Ascending aorta (tissue), 2 donors: ENCODE measurements at places on chromosomes 6 and 20.

GRCh38 chr6:37021356-37022129 is 16.1 kb downstream of the FGD2 start:
- no peaks in the 10 kb centered on the region for H3K4me1 ChIP-seq
- DNase-seq = no peak
- no peaks in the 10 kb centered on the region for H3K27me3 ChIP-seq

GRCh38 chr6:137823826-137824555 is 43.1 kb upstream of the TNFAIP3 start:
- DNase-seq = peak; percentile 50
- no peaks in the 10 kb centered on the region for H3K27me3 ChIP-seq
- no peak overlapping the region for H3K4me3 ChIP-seq
- no peaks in the 10 kb centered on the region for H3K36me3 ChIP-seq
- no peaks in the 10 kb centered on the region for H3K4me1 ChIP-seq

GRCh38 chr6:55009131-55009530 is 162.6 kb downstream of the FAM83B start:
- no peak overlapping the region for H3K4me3 ChIP-seq
- H3K27me3 ChIP-seq = no peaks in the 10 kb centered on the region
- no peak overlapping the region for H3K27ac ChIP-seq
- DNase-seq = no peak

DNA sequence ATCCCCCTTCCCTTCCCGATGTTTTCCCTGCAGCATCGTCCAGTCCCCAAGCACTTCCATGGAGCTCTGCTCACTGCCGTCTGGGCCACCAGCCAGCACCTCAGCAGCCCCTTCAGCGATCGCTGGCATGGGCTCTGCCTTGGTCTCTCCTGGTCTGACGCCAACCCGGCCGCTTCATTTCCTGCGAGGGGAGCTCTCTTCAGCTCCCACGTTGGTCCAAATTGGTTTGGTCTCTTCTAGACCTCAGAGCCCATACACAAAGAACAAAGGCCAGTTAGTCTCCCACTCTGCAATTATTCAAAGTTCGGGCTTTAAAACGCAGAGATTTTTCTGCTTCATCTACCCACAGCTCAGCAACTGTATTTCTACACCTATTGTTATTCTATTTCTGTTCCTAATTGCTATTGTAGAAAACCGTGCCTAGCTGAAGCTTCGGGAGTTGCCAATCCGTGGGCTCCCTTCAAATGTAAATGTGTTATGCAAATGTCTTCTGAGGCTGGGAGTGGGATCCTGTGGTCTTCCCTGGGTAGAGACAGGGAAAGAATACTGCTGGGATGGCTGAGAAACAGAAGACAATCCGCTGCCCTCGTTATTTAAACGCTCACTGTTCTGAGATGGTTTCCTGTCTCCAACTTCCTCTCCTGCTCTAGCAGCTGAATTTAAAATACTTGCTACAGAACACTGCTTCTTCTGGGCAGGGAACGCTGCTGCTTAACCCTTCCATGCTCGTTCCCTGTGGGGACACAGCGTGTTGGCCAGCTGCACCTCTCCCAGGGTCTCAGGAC is 154.2 kb upstream of the QKI start:
- H3K27me3 ChIP-seq = no peaks in the 10 kb centered on the region
- DNase-seq = no peak
- peak overlapping the region; percentile 41 for H3K4me3 ChIP-seq
- peaks cover 9% of the 10 kb centered on the region for H3K4me1 ChIP-seq
- no peaks in the 10 kb centered on the region for H3K36me3 ChIP-seq

- no peak overlapping the region for H3K27ac ChIP-seq
- H3K27me3 ChIP-seq = no peaks in the 10 kb centered on the region
- no peaks in the 10 kb centered on the region for H3K36me3 ChIP-seq
- DNase-seq = no peak
Observed at GRCh38 chr20:22507240-22507961, 77.0 kb downstream of the FOXA2 start.

DNA sequence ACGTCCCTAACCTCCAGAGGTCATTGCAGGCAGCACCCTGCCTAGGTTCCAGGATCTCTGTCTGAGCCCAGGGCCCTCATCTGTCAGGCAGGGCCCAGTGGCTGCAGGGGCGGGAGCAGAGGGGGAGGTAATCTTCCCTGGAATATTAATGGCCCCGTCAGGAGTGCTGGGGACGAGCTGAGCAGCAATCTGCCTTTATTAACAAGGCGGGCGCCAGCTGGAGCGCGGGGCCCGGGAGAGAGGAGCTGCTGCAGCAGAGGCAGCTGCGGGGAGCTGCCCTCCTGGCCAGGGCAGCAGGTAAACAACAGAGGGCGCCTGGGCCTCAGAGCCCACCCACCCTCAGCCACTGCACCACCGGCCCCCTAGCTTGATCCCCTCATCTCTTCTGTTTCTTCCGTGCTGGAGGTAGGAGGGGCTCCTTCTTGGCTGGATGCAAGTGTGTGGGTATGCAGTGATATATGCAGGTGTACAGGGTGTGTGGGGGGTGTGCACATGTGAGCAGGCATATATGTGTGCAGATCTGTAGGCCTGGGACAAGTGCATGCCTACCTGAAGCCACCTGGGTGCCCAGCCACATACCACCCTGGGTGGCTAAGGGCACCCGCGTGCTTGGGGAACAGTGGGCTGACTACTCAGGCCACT is 131.8 kb upstream of the MLN start:
- DNase-seq = no peak
- no peaks in the 10 kb centered on the region for H3K4me1 ChIP-seq
- H3K4me3 ChIP-seq = no peak overlapping the region

DNA sequence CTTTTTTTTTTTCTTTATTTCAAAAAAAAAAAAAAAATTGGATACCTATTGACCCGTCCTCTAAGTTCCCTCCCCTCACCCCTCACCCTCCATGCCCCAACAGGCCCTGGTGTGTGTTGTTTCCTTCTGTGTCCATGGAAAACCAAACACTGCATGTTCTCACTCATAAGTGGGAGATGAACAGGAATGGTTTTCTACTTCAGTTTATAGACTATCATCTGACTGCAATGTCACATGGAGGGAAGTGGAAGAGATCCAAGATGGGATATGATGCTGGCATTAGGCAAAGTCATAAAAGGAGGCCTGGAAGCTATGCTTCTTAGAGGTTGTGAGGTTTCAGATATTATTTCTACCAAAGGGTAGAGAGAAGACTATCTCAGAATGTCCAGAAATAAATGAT is 237.5 kb downstream of the MAFB start:
- no peak overlapping the region for H3K4me3 ChIP-seq
- H3K27me3 ChIP-seq = no peaks in the 10 kb centered on the region
- H3K4me1 ChIP-seq = no peaks in the 10 kb centered on the region
- no peaks in the 10 kb centered on the region for H3K36me3 ChIP-seq
- DNase-seq = no peak
- H3K27ac ChIP-seq = no peak overlapping the region

DNA sequence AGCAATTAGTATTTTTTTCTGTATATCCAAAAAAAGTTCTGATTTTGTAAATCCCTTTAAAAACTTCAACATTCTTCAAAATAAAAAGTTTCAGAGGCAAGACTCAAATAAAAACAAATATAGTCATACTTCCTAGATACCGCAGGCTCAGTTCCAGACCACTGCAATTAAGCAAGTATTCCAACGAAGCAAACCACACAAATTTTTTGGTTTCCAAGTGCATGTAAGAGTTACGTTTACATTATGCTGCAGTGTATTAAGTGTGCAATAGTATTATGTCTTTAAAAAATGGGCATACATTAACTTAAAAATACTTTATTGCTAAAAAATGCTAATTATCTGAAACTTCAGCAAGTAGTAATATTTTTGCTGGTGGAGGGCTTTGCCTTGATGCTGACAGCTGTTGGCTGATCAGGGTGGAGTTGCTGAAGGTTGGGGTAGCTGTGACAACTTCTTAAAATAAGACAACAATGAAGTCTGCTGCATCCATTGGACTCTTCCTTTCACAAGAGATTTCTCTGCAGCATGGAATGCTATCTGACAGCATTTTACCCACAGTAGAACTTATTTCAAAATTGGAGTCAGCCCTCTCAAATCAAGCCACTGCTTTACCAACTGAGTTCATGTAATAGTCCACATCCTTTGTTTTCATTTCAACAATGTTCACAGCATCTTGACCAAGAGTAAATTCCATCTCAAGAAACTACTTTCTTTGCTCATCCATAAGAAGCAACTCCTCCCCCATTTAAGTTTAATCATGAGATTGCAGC is 46.0 kb downstream of the PHIP start:
- no peak overlapping the region for H3K4me3 ChIP-seq
- H3K4me1 ChIP-seq = no peaks in the 10 kb centered on the region
- H3K36me3 ChIP-seq = peaks cover 7% of the 10 kb centered on the region
- no peak overlapping the region for H3K27ac ChIP-seq
- no peak for DNase-seq

DNA sequence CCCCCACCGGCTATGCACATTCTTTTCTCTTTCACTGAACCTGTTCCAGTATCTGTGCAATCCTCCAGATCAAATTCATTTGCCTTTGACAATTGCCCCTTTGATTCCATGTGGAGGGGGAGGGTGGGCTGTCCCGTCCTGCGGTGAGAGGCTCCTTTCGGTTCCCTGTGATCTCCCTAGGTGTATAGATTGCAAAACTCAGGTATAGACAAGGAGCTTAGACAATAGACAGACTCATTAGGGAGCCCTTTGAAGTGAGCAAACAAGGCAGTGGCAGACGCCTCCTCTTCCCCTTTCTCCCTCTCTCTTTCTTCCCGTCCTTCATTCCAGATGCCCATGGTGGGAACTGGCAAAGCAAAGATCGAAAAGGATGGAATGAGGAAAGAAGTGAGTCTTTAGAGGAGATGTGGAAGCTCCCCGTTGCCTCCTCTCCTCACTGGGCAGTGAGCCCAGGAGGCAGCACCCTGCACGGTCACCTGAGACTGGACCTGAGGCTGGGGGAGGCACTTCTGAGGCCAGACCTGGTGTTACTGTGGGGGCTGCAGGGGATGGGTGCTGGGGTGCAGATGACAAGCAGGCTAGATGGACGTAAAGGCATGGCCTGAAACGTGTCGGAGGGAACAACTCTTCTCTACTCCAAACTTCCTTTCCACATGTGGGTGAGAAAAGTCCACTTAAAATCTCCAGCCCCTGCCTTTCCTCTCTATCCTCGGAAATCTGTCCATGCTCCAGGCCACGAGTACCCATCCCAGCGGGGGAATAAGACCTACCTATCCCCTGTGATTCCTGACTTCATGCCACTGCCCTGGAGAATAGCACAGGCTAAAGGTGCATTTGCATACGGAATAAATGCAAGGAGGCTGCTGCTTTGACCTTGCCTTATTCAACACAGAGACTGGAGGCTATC is 256.6 kb upstream of the FOXQ1 start:
- no peaks in the 10 kb centered on the region for H3K27me3 ChIP-seq
- no peaks in the 10 kb centered on the region for H3K36me3 ChIP-seq
- H3K27ac ChIP-seq = no peak overlapping the region
- DNase-seq = no peak
- H3K4me3 ChIP-seq = no peak overlapping the region

- H3K27me3 ChIP-seq = no peaks in the 10 kb centered on the region
- H3K4me3 ChIP-seq = no peak overlapping the region
- DNase-seq = no peak
- H3K36me3 ChIP-seq = peaks cover 26% of the 10 kb centered on the region
- peaks cover 16% of the 10 kb centered on the region for H3K4me1 ChIP-seq
Observed at GRCh38 chr20:1368448-1369199, 24.2 kb downstream of the FKBP1A start.

DNA sequence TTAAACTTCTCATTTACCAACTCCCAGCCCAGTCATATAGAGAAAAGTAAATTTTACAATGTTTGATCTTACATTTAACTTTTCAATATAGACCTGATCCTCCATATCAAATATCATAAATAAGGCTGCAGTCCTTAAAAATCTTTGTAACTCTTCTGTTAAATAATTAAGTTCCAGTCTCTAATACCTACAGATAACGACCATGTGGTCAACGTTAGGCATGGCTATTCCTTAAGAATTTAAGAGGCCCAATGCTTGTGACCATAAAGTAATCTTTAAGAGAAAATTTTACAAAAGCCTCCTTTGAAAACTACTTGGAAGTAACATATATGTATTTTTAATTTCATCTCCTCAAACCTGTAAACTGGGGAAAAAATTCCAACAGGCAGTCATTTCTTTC is 1.6 kb downstream of the FBXO5 start:
- no peaks in the 10 kb centered on the region for H3K36me3 ChIP-seq
- no peak overlapping the region for H3K4me3 ChIP-seq
- peaks cover 12% of the 10 kb centered on the region for H3K4me1 ChIP-seq
- no peak overlapping the region for H3K27ac ChIP-seq
- H3K27me3 ChIP-seq = no peaks in the 10 kb centered on the region
- DNase-seq = no peak

- H3K4me3 ChIP-seq = no peak overlapping the region
- H3K27me3 ChIP-seq = no peaks in the 10 kb centered on the region
- DNase-seq = no peak
- H3K27ac ChIP-seq = no peak overlapping the region
- no peaks in the 10 kb centered on the region for H3K36me3 ChIP-seq
Observed at GRCh38 chr6:116447496-116448011, 13.6 kb upstream of the CALHM6 start.

DNA sequence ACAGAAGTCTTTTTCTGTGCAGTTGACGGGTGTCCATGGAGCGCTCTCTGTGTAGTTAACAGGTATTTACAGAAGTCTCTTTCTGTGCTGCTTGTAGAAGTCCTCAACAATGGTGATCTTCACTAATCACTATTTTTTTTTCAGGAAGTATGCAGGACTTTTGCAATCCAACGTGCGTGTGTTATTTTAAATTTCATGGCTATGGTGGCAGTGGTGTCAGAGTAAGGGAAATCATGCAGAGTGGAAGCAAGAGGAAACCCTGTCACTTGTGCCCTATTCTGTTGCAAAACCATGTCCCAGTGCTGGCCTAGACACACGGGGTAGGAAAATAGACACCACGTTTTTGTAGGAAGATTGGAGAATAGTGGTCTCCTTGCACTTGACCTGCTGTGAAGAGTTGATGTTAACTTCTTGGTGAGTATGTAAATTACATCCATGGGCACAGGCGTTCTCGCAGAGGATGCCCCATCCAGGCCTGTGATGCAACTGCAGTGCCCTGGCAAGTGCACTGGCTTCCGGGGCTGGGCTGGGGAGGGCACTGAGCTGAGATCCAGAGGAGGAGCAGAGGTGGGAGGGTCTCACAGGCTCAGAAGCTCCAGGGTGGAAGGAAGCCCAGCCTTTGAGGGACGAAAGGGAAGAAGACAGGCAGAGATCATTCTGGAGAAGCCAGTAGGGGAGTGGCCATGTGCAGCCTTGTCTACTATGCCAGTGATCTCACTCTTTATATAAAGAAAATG is 146.5 kb downstream of the SYCP2 start:
- no peak overlapping the region for H3K27ac ChIP-seq
- DNase-seq = no peak
- H3K27me3 ChIP-seq = no peaks in the 10 kb centered on the region

- no peaks in the 10 kb centered on the region for H3K27me3 ChIP-seq
- DNase-seq = no peak
- peak overlapping the region; percentile 88 for H3K4me3 ChIP-seq
- no peaks in the 10 kb centered on the region for H3K36me3 ChIP-seq
Observed at GRCh38 chr6:52574709-52575501, 2.0 kb downstream of the TRAM2 start.

DNA sequence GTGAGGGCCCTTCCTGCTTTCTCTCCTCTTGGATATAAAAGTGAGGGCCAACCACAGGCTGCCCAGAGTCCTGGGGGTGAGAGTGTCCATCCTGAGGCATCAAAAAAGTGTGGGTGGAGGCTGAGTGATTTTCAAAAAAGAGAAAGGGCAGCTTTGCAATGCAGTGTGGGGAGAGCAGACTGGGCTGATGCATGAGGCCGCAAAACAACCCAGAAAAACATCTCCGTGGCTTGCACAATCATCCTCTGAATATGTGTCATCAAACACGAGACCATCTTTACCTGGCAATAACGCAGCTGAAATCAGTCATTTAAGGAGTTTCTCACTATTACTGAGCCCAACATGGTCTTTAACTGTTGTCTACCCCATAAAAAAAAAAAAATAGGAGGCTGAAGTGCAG is 191.2 kb upstream of the SOX4 start:
- no peak overlapping the region for H3K4me3 ChIP-seq
- no peaks in the 10 kb centered on the region for H3K36me3 ChIP-seq
- H3K27ac ChIP-seq = no peak overlapping the region
- H3K27me3 ChIP-seq = no peaks in the 10 kb centered on the region
- DNase-seq = no peak
- no peaks in the 10 kb centered on the region for H3K4me1 ChIP-seq
